ENCODE measurements at places on chromosomes 5 and 9.

GRCh38 chr9:94740145-94740840 is 13.8 kb downstream of the AOPEP start:
- DNase-seq, result no peak

DNA sequence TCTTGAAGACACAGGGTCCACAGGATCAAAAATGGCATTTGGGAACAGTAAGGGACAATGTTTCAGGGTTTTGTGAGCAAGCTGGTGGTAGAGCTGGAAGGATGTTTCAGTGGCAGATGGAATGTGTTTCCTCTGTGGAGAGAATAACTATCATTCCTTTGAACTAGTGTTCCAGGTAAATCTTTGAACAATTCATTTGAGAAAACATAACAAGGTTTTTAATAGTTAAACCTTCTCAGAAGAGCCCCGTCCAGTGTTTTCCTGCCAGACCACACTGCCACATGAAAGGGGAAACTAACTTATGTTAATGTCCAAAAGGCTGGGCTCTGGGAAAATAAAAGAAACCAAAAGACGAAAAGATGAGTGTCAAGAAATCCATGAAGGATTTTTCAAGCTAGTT is 207.0 kb upstream of the ZNF462 start:
- no peak for DNase-seq

DNA sequence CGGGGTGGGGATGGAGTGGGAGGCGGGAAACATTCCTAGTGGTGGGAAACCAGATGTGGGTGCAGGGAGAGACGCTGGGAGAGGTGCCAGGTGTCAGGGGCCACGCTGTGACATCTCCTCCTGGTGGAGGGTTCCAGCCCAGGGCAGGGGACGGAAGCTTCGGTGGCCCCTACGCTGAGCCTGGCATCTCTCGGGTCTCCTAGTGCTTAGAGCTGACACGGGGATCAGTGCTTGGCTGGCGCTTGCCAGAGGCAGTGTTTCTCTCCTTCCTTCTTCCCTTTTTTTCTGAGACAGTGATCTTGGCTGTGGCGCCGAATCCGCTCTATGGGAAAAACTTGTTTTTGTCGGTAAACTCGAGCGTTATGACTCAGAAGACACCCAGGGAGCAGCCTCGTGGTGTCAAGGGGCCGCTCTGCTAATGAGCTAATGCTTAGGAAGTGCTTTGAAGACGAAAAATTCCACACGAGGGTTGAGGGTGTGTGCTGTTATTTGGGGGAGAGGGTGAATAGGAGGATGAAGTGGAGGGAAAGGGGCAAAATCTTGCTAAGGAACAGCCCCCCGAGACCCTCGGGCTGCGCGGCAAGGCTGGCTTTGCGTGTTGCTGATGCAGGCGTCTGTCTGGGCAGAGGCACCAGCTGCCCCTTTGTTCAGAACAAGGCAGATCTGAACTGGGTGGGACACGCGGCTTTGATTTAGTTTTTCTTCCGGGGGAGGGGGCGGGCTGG is 20.4 kb upstream of the IER5L start:
- no peak for DNase-seq

DNA sequence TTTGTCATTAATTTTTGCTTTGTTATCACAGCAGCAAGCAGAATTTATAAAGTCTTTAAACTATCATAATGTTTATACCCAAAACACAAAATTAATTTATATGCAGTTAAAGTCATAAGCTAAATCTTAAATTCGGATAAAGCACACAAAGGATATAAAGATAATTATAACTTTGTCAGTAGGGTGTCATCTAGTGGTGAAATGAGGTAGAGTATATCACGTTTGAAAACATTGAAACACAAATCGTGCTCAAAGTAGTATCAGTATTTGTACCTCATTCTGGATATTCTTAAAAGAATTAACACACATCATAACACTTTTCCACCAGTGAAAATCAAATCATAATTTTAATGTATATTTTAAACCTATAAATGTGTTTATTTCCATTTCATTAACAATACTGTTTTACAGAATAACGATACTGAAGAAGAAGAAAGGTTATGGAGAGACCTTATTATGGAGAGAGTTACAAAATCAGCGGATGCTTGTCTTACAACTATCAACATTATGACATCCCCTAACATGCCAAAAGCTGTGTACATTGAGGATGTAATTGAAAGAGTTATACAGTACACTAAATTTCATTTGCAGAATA is 129.5 kb downstream of the NIPBL start:
- peak; percentile 62 for DNase-seq

- no peak for DNase-seq
These were observed 63.6 kb upstream of the TNPO1 start for GRCh38 chr5:72752909-72753308.

GRCh38 chr9:108278341-108278740 is 577.4 kb downstream of the ACTL7B start:
- DNase-seq, result no peak

DNA sequence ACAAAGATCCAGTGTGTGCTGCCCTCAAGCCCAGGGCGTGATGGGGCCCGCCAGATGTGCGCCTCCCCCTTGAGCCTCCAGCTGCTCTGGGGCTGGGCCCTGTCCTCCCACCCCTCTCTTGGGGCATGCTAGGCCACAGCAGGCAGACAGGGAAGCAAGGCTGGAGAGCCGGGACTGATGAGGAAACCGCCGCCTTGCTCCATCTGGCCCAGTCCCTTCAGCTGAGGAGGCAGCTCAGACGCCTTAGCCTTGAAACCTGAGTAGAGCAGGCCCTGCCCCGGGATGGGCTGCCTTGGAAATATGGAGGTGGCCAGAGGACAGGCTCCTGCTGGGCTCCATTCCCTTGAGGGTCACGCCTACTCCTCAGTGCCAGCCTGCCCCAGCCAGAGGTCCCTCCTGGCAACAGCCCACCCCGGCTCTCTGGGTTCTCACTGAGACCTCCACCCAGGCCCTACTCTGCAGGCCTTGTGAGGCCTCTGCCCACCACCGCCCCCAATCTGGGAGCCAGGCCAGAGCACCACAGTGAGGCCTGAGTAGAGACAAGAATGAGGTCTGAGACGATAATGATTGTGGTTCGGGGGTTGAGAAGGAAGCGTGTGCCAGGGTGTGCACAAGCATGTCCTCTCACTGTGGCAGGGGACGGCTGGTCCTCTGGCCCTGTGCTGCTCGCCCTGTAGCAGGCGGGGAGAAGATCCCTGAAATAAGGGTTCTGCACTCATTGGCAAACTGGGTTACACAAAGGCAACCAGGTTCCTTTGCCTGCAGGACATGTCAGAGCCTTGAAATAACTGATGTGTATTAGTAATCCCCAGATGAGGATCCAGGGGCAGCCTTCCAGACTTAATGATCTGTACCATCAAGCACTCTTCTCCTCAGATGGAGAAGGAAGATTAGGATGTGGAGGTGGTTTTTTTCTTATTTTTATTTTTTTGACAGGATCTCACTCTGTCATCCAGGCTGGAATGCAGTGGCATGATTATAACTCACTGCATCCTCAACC is 30.9 kb downstream of the CXXC5 start:
- DNase-seq, result no peak

DNA sequence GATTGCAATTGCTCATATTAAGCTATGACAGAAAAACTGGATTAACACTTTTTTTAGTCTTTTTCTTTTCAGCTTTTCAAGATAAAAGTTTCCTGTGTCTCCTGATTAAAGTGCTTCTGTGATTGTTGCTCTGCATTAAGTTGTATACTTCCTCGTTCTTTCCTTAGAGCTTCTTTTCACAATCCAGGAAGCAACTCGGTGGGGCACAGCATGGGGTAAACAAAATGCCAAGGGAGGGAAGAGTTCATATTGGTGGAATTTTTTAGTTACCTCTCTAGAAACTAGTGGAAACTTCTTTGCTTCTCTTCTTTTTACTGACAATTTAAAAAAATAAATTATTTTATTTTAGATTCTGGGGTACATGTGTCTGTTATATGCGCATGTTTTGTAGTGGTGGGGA is 37.8 kb upstream of the ARRDC3 start:
- no peak for DNase-seq

DNA sequence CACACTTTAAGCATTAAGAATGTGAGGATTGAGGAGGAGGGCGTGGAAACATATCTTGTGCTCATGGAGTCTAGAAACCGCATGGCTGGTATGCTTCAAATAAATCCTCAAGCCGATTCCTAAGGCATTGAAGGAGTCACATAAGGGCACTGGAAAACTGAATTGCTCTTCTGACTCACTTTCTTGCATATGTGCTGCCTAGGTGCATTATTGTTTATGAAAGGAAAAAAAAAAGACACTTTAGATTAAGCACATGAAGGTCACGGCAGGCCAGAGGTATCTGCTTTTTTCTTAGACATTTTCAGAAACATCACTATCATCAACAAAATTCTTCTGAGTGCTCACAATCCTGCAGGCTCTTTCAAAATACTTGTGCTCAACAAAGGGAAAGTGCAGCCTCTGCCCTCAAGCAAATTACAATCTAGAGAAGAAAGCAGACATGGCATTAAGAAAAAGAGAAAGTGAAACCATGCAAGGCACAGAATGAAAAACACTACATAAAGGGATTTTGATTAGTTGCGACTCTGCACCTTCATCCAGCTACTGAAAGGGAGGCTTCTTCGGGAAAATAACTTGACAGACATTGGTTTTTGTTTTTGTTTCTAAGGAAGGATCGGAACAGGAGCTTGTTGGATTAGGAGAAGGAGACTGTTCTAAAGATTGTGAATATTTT is 2117.6 kb downstream of the MAT2B start:
- DNase-seq, result no peak

- DNase-seq, result peak; percentile 73
These were observed 2.9 kb upstream of the ICE1 start for GRCh38 chr5:5419291-5420210.

DNA sequence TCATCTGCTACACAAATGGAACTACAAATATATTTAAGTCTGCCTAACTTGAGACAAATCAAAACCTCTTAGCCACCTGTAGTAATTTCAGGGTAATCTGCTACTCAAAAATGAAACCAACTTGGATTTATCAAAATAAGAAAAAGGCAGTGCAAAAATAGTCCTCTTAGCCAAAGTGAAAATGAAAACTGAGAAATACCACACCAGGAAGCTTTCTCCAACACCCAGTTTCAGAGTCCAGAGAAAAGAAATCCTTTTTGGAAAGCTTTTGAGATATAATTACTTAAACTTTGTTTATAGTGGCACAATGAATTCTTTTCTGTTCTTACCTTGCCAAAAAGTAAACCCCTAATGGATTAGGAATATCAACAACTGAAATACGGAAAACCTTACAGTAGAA is 990.4 kb downstream of the EFNA5 start:
- DNase-seq, result no peak

DNA sequence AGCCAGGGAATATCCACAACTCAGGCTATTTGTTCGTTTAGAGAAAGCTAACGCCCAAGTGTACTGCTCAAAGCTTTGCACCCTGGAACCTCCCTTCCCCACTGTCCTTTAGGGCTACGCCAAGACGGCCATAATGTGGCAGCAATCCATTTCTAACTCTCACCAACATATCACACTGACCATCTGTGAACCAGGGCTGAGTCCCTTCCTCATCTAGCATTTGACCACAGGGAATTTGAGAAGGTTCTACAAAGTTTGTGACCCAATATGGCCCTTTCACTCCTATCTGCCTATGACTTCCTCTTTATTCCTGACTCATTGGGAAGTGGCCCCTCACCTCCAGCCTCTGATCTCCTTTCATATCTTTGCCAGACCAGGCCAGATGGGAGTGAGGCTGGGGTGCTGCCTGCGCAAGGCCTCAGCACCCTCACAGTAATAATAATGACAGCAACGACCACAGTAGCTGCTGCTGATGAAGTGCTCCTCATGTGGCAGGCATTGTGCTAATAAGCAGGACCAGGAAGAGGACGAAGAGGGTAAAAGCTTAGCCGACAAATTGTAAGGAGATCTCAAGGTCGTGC is 9.3 kb upstream of the ARAP3 start:
- DNase-seq, result no peak

GRCh38 chr9:18489861-18490260 is 15.9 kb downstream of the ADAMTSL1 start:
- DNase-seq, result peak; percentile 31

GRCh38 chr9:128026255-128026772 is 40.8 kb downstream of the NAIF1 start:
- no peak for DNase-seq

DNA sequence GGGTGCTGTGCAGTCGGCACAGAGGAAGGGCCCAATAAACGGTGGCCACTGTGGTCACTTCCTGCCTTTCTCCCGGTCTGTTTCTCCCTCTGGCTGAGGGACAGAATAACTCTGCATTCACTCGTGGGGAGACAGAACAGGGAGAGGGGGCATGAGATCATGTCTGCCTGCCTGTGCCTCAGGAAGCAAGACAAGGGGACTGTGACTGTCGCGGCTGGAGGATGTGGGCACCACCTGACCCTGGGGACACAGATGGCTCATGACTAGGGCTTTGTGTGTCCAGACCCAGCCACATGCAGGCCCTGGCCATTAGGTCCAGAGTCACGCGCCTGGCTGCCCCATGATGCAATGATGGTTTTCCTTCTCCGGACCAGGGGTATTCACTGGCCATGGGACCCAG is 5.8 kb downstream of the TRUB2 start:
- no peak for DNase-seq

- no peak for DNase-seq
These were observed 9.4 kb upstream of the MAMDC2 start for GRCh38 chr9:70034271-70034711.

DNA sequence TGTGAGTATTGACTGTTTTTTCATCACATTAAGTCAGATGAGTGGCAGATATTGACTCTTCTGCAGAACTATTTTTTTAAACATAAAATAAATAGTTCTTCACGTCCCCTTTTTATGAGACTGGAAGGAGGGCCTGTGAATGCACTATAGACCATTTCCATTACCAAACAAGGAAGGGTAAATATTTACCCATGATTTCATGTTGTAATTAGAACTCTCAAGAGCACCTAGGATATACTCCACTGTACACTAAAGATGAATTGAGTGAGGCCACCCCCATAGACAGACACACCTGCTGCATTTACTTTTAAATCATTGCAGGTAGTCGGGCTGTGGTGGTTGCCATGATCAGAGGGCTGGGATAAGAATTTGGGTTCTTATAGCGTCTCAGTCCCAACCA is 22.6 kb downstream of the SLC36A1 start:
- no peak for DNase-seq

GRCh38 chr9:89923961-89924504 is 319.2 kb downstream of the GADD45G start:
- peak; percentile 19 for DNase-seq

DNA sequence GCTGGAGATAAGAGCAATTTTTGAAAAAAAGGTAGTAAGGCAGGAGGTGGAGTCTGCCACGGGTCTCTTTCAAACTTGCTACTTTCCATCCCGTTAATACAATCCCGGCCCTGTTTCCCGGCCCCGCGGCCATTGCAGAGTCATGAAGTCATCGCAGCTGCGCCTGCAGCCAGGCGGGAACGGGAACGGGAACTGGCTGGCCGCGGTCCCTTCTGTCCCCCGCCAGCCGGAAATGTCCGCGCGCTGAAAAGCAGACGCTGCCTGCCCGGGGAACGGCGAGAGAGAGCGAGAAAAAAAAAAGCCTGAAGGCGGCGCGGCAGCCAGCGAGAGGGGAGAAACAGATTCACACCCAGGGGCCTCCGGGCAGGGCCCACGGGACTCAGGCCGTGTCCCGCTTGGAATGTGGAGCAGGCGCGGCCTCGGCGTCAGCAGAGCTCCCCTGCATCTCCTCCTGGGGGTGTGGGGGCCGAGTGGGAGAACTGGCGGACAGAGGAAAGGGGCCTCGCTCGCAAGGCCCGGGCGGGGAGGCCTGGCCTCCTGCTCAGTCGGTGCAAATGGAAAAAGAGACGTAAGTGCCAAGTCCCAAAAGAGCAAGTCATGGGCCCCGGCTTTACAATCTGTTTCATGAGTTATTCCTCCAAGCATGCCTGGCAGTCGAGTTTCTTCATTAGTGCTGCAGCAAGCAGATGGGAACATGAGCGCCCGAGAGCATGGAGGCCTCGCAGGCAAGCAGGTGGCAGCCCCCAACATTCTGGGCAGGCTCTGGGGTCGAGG is 201.2 kb upstream of the GAS1 start:
- DNase-seq, result no peak

GRCh38 chr9:75000835-75001234 is 27.3 kb downstream of the CARNMT1 start:
- no peak for DNase-seq
